ENCODE measurements at places on chromosomes 1 and 21.
A peak's percentile ranks its signal among the peaks of the same experiment; 100 is the strongest.

- no peak for DNase-seq
- H3K27ac ChIP-seq: no peak overlapping the region
- no peaks in the 10 kb centered on the region for H3K4me1 ChIP-seq
- H3K4me3 ChIP-seq: no peak overlapping the region
- no peaks in the 10 kb centered on the region for H3K36me3 ChIP-seq
- peaks cover 20% of the 10 kb centered on the region for H3K27me3 ChIP-seq
These were observed 214.6 kb downstream of the CAMTA1 start for GRCh38 chr1:6999826-7000225.

DNA sequence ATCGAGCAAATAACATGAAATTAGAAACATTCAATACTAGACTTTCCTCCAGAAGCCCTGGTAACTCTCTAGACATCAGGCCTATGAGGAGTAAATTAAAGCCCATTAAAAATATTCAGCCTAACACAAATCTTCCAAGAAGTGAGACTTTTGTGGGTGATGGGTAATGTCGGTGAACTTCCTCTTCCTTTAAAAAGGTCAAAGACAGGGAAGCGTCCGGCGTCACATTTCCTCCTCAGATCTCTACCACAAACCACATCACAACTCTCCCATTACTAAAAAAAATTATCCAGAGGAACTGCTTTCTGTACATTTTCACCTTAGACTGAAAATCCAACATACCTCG lies 1.4 kb downstream of the EIF4G3 start:
- no peaks in the 10 kb centered on the region for H3K36me3 ChIP-seq
- H3K27me3 ChIP-seq: no peaks in the 10 kb centered on the region

GRCh38 chr1:54127594-54128300 lies 25.1 kb downstream of the CDCP2 start:
- no peak overlapping the region for H3K27ac ChIP-seq
- H3K36me3 ChIP-seq: no peaks in the 10 kb centered on the region
- no peaks in the 10 kb centered on the region for H3K4me1 ChIP-seq
- no peaks in the 10 kb centered on the region for H3K27me3 ChIP-seq
- no peak for DNase-seq
- H3K4me3 ChIP-seq: no peak overlapping the region

GRCh38 chr1:154744352-154745035 lies 125.6 kb downstream of the KCNN3 start:
- H3K4me1 ChIP-seq: peaks cover 46% of the 10 kb centered on the region
- no peak overlapping the region for H3K27ac ChIP-seq
- no peaks in the 10 kb centered on the region for H3K27me3 ChIP-seq
- no peaks in the 10 kb centered on the region for H3K36me3 ChIP-seq

DNA sequence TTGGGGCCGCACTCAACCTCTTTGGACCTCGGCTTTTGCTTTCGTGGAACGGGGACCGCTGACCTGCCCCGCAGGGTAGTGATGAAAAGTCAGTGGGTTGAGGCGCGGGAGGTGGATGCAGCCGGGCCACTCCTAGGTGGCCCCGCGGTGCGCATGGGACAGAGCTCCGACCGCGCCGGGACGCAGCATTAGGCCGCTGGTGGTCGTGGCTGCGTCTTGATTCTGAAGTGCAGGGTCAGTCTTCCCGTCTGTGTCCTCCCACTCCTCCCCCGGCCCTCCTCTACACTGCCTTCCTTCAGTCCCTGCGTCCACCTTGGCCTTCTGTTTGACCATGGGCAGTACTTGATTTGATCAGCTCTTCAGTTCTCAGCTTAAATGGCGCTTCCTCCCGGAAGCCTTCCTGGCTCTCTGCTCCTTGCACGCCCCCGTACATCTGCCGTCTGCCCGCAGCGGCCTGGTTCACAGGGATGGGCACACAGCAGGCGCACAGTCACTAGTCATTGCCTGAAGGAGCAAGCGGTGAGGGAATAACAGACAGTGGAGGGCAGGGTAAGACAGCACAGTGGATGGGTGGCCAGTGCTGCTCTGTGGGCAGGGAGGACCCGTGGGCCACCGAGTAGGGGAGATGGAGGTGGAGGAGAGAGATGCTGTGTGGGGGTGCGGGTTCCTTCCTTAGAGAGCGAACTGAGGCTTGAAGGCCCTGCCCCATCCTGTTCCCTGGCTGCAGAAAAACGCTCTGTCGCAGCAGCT lies 633 bp downstream of the THEMIS2 start:
- H3K4me1 ChIP-seq: no peaks in the 10 kb centered on the region
- H3K36me3 ChIP-seq: no peaks in the 10 kb centered on the region
- no peaks in the 10 kb centered on the region for H3K27me3 ChIP-seq
- no peak for DNase-seq

- H3K27me3 ChIP-seq: no peaks in the 10 kb centered on the region
- no peak overlapping the region for H3K4me3 ChIP-seq
- no peaks in the 10 kb centered on the region for H3K36me3 ChIP-seq
These were observed 28.5 kb downstream of the ANP32E start for GRCh38 chr1:150207281-150207971.

GRCh38 chr1:235246022-235246948 lies 81.7 kb downstream of the ARID4B start:
- no peak for DNase-seq
- no peak overlapping the region for H3K4me3 ChIP-seq

GRCh38 chr1:184035719-184036516 lies 1.6 kb downstream of the COLGALT2 start:
- H3K27me3 ChIP-seq: peaks cover 4% of the 10 kb centered on the region
- H3K36me3 ChIP-seq: no peaks in the 10 kb centered on the region
- peaks cover 24% of the 10 kb centered on the region for H3K4me1 ChIP-seq
- H3K4me3 ChIP-seq: peak overlapping the region; percentile 41
- no peak overlapping the region for H3K27ac ChIP-seq
- DNase-seq: no peak

- no peaks in the 10 kb centered on the region for H3K27me3 ChIP-seq
- peaks cover 8% of the 10 kb centered on the region for H3K4me1 ChIP-seq
- H3K36me3 ChIP-seq: no peaks in the 10 kb centered on the region
- DNase-seq: no peak
- no peak overlapping the region for H3K27ac ChIP-seq
- H3K4me3 ChIP-seq: no peak overlapping the region
These were observed 1.8 kb upstream of the CTPS1 start for GRCh38 chr1:40977716-40978115.
